Stomach (tissue), 19 donors: ENCODE measurements at places on chromosomes 3 and 15.

GRCh38 chr3:129593595-129594339, 12.7 kb downstream of the PLXND1 start:
- DNase-seq, result no peak

- DNase-seq, result peak; percentile 24
Observed at GRCh38 chr15:20348900-20349773, 192.5 kb downstream of the GOLGA6L6 start.

DNA sequence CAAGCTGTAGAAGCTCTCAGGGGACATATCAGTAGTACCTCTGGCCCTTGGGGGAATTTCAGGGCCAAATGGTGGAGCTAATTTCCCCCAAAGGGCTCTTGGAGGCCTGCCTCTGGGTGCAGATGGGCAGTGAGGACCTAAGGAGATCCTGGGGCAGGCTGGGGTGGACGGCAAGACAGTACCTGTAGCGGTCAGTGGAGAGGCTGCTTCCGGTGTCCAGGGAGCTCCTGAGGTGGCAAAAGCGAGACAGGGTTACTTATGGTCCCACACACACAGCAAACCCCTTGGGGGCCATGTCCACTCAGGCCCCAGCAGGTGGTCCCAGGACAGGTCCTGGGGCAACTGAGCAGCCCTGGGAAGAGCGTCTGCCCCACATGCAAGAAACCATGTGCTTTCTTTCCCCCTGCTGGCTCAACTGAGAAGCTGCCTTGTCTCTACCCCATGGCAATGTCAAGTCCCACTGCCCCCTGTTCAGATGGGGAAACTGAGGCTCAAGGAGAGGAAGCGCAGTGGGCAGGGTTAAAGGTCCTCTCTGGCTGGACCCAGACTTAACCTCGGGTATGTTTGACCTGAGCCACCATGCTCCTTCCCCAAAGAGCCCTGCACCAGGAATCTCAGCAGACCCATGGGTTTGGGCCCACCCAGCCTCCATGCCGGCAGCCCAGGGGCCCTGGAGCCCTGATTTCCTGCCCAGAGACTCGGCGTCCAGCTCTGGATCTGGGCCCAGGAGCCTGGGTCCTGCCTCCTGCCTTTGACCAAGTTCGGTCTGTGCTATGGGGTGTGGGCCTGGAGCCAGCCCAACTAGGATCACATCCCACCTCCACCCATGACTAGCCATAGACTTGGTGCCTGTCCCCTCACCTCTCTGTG, 25.7 kb downstream of the IQSEC1 start:
- no peak for DNase-seq

DNA sequence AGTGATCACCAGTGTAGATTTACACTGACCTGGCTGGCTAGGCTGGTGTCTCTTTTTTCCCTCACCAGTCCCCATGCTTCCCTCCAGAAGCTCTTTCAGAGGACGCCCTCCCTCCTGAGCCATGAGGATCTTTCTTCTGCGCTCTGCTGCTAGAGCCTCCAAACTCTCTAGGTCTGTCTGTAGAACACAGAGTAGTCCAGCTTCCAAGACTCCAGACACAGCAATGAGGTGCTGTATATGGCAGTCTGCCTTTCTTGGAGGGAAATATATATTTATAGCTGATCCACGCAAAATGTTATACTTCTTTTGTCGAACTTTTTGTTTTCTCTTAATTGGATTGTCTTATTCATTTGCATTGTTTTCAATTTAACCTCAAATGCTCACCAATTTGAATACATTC, 1121.8 kb downstream of the ROBO2 start:
- DNase-seq, result no peak

DNA sequence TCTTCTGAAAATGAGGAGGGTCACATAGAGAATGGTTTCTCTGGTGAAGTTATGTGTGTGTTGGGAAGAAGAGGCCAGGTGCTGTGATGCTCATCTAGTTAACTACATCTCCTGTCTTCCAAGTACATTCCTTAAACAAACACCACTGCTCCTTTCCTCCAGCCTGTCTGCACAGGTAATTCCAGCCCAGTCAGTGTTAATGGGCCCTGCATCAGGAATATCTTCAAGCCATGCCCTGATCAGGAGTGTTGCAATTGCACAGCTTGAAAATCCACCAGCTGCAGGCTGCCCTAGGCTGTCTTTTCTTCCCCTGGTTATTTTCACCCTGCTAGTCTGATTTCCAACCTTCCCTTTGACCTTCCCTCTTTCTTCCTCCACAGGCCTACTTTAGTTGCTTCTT, 41.9 kb upstream of the LMOD3 start:
- DNase-seq, result no peak

DNA sequence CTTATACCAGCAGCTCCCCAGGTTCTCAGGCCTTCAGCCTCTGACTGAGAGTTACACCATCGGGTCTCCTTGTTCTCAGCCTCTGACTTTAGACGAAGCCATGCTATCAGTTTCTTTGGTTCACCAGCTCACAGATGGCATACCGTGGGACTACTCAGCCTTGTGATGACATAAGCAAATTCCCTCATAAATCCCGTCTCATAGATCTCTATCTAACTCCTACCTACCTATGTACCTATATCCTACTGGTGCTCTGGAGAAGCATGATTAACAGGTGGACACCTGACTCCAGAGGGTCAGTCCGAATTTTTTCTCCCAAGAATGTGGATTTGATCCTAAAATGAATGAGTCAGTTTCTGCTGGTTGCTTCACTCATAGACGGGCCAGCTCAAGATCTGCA, 59.1 kb upstream of the CDV3 start:
- no peak for DNase-seq

DNA sequence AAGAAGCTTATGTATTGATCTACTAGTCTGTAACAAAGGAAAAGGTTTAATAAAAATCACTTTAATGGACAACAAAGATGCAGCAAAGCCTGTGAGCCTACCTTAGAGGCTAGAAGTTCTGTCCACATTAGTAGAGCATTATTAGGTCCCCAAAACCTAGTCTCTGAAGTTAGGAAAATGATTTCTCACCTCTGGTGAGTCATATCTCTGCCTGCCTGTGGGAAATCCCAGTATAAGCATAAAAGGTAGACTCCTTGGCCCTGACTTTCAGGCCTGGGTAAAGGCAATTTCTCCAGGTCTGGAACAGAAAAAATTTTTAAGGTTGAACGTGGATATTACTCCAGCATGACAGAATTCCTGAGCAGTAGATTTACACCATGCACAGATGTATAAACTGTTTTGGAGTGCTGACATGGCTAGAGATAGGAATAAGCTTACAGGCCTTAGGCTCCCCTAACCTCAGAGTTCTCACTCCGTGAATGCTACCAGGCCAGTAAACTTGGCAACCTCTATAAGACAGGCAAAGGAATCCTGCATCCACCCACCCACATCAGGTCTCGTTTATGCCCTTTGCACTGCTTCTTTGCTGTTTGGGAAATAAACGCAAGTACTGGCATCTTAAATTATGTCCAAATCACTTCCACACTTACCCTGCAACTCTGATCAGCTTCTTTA, 104.1 kb downstream of the SERPINI1 start:
- no peak for DNase-seq

- no peak for DNase-seq
Observed at GRCh38 chr3:53511246-53511645, 16.8 kb downstream of the CACNA1D start.

- no peak for DNase-seq
Observed at GRCh38 chr3:83514130-83514914, 1444.5 kb upstream of the CADM2 start.

- no peak for DNase-seq
Observed at GRCh38 chr15:58065445-58066041, at the start of gene ALDH1A2. Gene ALDH1A2, minus strand, starts transcription at chr15:58065711. Its CDS starts 61 bp downstream, at chr15:58065650.

GRCh38 chr15:68885070-68885469, 45.3 kb upstream of the SPESP1 start:
- no peak for DNase-seq

- DNase-seq, result no peak
Observed at GRCh38 chr15:86237111-86237500, 157.4 kb downstream of the AGBL1 start.

DNA sequence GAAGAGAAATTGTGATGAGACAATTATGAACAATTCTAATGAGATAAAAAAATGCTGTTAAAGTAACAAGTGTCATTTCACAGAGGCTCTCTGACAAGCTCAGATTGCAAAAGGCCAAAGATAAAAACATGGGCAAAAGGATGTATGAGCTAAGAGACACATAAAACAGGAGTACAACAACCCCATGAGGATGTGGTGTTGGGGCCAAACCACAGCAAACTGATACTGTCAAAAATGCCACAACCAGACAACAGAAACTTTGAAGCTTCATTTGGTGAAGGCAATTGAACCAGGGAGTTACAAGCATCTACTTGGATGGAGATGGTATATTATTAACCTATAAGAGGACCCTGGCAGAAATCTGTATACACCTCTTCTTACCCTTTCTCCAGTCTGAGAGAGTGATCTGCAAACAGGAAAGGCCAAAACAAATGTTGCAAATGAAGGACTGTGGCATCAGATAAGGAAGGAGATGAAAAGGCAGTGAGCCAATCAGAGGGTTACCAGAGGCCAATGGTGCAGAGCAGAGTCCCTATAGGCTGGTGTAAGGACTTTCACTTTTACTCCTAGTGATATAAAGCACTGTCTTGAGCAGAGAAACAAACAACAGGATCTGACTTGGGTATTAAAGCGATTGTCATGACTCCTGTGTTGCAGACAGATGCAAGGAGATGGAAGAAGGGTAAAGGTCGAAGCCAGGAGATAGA, 659.0 kb downstream of the NTRK3 start:
- no peak for DNase-seq

DNA sequence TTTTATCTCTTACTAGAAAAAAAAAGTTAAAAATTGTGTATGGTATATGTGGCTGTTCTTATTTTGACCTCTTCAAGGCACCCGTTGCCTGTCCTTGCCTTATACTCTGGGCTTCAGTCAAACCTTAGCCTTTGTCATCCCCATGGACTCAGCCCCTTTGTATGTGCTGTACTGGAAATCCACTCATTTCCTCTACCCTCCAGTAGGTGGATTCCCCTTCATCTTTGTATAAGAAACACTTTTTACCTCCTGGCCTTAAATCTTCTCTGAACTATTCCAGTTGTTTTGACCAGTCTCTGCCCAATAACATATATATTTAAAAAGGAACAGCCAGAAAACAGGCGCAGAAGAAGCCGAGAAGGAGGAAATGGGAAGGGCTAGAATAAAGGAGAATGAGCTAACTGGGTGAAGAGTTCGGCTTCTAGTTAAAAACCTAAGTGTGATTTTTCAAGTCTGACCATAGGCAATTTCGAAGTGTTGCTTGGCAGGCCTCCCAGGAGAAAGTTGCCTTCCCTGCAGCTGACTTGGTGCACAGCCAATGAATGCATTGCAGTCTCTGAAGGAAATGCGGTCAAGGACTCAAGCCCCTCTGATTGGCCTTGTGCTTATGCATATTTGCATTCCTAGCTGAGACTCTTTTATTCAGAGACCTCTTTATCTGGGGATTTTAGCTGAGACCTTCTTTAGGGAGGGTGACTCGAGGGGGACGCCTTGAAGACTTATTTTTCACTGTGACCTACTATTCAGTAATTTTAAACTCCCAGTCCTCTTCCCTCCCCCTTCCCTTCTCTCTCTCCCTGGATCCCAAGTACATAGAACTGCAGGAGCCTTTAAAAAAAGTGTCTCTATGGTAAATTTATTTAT, 277.4 kb downstream of the ROBO1 start:
- peak; percentile 72 for DNase-seq

GRCh38 chr3:110327870-110328269, 743.7 kb upstream of the NECTIN3 start:
- no peak for DNase-seq

DNA sequence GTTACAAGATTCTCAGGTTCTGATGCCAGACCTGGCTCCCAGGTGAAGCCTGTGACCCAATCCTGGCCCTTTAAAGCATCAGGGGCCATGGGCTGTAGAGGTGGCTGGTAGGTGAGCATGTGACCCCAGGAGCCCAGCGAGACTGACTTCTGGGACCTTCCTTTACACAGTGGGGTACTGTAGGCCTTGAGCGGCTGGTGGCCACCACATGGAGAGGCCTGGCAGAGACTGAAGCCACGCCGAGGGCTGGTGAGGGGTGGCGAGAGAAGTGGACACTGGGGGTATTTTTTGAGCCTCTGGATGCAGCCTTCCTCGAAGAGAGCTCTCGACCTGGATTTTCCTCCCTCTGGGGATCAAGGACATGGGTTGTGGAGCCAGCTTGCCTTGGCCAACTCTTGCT, 71.2 kb upstream of the ITGA11 start:
- no peak for DNase-seq

- DNase-seq, result no peak
Observed at GRCh38 chr3:136952292-136952691, 5.5 kb upstream of the IL20RB start.

- DNase-seq, result no peak
Observed at GRCh38 chr3:70963431-70964275, 619.9 kb downstream of the FOXP1 start.

- DNase-seq, result no peak
Observed at GRCh38 chr3:14154895-14155440, 23.4 kb downstream of the XPC start.

GRCh38 chr3:128867200-128868125, 12.0 kb upstream of the ACAD9 start:
- no peak for DNase-seq

- no peak for DNase-seq
Observed at GRCh38 chr3:3589715-3590130, 209.5 kb upstream of the LRRN1 start.

GRCh38 chr3:103388214-103388613, 953.4 kb downstream of the ZPLD1 start:
- peak; percentile 5 for DNase-seq

GRCh38 chr3:8336456-8336855, 165.2 kb upstream of the LMCD1 start:
- no peak for DNase-seq

GRCh38 chr3:48426944-48427629, 2.8 kb downstream of the PLXNB1 start:
- DNase-seq, result no peak

GRCh38 chr3:195004512-195005250, 266.3 kb downstream of the XXYLT1 start:
- DNase-seq, result no peak

DNA sequence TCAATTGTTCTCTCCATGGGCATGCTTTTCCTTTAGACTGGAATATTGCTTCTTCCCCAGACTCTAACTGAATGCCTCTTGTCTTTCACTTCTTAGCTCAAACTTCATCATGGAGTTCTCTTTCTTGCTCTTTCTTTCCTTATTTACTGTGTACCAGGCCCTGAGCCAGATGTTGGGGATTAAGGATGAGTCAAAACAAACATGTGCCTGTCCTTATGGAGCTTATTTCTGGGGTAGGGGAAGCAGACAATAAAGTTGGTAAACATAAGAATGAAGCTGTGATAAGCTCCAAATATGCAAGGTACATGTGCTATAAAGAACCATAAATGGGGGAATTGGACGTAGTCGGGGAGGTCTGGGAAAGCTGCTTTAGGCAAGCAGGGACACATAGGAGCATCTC, 145.8 kb downstream of the ALDH1A2 start:
- no peak for DNase-seq

- no peak for DNase-seq
Observed at GRCh38 chr3:100189444-100189964, 71.3 kb upstream of the TBC1D23 start.

DNA sequence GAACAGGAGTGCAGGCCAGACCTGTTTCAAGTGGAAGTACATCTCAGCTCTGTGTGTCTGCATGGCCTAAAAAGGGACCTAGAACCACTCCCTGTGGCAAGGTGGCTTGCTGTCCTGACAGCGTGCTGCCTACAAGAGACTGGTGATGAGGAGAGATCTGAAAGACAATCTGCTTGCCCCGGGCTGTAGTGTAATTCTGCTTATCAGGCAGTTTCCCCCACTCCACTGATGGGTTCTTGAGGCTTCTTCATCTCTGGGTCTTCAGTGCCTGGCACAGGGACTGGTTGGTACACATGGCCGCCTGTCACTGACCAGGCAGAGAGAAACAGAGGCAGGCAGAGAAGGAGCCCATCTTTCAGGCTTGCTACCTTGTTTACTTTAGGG, 57.6 kb downstream of the HEG1 start:
- no peak for DNase-seq

GRCh38 chr3:138781012-138781470, 53.7 kb downstream of the PIK3CB start:
- DNase-seq, result peak; percentile 29
